ENCODE measurements at places on chromosomes 16 and 17.

DNA sequence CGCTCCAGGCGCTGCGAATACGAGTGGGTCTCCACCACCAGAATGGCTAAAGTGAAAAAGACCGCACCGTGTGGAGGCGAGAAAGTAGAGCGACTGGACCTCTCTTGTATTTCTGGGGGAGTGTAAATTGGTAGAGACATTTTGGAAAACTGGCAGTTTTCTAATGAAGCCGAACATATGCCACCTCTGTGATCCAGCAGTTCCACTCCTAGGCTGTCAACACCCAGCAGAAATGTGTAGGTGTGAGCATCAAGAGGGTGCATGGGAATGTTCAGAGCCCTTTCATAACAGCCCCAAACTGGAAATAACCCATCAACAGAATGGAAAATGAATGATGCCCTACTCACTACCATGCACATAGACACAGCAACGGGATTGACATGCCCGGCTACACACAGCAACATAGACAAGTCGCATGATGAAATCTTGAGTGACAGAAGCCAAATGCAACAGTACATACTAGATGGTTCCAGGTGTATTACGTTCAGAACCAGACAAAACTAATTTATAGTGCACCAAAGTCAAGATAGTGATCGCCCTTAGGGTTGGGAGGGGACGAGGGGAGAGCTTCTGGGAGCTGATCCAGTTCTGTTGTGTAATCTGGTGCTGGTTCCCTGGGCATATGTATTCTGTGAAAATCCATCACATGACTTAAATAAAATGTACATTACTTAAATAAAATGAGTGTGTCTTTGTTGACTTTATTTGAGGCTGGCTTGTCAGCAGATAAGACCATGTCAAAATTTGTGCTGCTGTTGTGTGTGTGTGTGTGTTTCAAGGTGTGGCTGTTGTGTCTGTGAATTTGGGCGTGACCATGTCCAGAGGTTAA lies 877 bp upstream of the BCL7C start:
- no peak for DNase-seq

DNA sequence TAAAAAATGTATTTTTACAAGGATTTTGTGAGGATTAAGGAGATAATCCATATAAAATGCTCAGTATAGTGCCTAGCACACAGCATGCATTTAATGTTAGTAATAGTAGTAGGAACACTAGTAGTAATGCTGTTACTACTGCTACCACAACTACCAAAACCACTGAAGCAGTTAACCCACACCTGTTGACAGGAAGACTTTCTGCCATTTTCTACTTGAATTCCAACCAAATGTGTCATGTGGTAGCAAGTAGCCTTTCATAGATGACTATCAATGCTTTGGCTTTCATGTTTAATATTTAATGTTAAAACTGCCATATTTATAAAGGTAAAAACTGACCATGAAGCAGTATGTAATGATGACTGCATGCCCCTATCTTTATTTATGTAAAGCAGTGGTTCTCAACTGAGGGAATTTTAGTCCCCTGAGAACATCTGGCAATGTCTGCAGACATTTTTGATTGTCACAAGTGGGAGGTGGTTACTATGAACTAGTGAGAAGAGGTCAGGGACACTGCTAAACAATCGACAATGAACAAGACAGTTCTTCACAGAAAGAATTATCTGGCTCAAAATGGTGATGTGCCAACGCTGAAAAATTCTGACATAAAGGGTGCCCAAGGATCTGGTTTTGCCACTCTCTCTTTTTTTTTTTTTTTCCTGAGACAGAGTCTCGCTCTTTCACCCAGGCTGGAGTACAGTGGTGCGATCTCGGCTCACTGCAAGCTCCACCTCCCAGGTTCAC lies 89.4 kb downstream of the ITFG1 start:
- DNase-seq: no peak

GRCh38 chr16:11205065-11205699 lies 50.8 kb downstream of the SOCS1 start:
- no peak for DNase-seq

DNA sequence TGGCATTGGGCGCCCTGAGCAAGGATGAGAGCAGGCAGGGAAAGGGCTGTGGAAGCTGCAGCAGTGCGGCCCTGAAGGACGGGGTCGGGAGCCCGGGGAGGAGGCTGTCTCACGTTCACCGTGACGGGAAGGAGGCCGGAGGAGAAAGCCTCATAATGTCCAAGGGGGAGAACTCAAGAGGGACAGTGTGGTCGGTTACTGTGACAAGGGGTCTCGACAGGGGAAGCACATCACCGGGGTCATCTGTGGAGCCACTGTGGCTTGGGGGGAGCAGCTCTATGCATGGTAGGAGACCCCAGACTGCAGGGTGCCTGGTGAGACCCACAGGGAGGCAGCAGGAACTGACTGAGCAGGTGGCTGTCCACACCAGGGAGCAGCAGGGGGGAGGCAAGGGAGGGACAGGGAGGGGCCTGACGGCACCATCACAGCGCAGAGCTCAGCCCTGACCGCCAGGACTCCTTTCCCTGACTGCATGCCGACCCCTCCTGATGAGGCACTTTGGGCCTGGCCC lies 154.6 kb upstream of the CHMP6 start:
- no peak for DNase-seq

DNA sequence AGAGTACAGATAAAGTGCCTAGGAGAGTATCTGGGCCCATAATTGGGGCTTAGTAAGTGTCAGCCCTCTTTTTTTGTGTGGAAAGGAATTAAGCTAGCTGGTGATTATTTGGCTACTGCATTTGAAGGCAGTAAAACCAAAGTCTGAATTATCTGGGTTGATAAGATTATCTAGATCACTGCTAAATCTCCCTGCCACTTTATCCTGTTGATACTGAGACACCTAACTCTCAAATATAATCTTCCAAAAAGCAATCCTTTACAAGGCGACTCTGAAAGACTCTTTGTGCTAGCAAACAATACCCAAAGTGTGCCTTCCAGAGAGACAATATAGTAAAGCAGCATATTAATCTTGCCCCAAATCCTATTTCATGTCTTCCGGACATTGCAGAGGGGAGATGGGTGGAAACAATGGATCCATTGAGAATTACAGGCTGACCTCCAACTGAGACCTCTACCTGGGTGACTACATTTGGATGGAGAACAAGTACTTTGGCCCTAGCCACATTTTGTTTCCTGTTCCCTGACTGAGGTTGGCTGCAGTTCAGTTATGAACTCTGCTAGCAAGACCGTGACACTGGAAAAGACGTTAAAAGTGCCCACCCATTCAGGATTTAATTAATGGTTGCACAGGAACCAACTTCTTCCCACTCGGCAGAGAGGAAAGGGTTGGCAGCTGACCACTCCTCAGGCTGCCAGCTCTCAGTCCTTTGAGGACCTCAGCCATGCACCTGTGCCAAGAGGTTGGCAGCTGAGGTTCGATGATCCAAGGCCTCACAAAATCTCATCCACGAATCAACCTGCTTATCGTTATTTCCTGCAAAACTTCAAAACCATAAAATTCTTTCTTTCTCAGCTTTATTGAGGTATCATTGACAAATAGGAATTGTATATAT lies 72.6 kb downstream of the SYCE1L start:
- no peak for DNase-seq

DNA sequence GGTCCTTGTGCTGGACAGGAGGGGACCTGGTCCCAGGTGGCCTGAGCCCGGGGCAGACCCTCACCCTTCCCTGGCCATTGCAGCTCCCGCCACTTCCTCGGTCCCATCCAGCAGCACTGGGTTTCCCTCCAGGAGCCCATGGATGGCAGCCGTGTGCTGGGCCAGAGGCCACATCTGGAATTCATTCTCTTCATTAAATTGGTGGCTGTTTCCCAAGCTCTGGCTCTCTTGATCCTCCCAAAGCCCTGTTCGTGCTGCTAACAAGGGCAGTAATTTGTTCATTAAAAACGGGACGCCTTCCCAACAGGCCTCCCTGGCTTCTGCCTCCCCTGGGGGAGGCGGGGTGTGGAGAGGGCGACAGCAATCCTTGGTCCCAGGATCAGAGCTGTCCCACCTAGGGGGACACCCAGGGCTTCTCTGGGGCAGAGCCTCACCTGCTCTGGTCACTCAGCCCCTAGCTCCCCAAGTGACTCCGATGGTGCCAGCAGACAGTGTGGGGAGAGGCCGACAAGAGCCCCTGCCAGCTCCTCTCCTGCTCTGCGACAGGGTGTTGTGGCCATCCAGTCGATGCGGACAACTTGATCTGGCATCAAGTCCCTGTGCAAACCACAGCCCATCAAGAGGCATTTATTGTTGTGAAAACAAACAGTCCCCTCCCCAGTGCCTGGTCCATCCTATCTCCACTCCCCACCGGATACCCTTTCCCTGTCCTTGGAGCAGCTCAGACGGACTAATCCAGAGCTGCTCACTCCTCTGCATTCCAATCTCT lies 44.0 kb downstream of the SDK2 start:
- no peak for DNase-seq

DNA sequence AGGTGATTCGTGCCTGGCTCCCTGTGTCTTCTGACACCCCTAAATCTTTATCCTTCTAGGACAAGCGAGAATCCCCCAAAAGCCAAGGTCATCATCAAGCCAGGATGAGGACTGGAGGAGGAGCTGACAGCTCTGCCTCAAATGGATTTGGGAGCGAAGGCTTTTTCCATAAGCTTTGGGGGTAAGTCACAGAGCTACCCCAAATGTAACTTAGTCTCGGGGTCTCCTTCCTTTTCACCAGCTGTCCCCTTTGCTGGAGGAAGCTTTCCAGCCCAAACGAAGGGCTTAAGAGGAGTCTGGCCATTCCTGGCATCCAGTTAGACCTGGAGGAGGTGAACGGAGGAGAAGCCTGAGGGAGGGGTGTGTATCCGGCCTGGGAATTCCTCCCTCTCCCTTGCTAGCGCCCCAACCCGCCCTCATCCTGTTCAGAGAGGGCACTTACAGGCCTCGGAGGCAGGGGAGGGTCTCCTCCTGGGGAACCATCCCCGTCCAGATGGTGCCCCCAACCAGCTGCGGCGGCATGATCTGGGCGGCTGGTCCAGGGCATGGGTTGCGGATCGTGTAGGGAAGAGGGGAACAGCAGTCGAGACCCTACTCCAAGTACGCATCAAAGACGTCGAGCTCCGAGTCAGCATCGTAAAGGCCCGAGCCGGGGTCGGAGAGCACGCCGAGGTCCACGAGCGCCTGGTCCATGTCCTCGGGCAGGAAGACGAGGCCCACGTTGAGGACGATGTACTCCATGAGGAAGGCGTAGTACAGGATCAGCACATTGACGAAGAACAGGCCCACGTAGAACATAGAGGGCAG lies 938 bp downstream of the DEXI start:
- no peak for DNase-seq

- no peak for DNase-seq
Measured at GRCh38 chr16:55144651-55145050, 179.4 kb upstream of the IRX6 start.

DNA sequence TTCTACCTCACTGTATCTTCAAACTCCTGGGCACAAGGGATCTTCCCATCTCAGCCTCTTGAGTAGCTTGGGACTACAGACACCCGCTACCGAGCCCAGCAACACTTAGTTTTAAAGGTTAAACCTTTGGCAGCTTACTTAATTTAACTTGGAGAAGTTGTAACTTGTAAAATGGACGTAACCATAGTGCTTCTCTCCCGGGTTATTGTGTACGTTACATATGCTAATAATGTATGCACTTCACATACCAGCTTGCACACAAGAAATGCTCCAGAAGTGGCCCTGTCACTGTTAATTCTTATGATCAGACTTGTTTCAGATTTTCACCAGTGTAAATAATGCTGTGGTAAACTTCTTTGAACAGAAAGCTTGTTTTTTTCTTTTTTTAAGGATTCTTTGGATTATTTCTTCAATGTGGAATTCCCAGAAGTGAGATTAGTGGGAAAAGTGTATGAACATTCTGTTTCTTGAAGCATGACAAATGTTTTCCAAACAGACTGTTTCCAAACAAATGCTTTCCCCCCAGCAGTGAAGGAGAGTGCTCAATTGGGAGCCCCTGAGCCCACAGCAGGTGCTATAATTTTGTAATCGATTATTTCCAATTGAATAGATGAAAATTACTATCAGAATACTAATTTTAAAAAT lies 61.5 kb downstream of the EPN2 start:
- DNase-seq: no peak

DNA sequence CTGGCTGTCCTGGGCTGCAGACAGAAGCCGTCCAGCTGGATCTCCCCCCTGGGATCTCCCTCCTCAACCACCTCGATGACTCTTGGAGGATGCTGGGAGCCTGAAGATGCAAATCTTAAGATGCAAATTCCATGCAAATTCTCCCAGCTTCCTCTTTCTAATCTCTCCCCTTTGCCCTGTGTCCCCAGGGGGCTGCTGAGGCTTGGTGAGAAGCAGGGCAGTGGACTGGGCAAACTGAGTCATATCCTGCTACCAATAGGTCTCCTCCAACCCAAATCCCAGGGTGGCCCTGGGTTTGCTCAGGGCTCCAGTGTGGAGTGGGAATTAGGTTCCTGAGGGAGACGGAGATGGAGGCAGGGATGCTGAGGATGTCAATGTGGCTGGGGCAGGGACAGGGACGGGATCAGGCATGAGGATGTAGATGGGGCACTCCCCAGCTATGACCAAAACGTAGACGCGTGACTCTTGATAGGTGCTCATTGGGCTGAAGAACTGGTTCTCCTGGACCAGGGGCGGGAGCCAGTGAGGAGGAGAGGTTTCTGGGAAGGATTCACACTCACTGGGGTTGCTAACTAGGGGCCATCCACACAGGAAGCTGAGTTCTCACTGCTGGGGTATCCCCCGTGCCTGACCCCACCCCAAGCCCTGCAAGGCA lies 3.6 kb upstream of the ALOX12B start:
- no peak for DNase-seq

GRCh38 chr17:51739245-51739886 lies 419.1 kb downstream of the CA10 start:
- DNase-seq: no peak

DNA sequence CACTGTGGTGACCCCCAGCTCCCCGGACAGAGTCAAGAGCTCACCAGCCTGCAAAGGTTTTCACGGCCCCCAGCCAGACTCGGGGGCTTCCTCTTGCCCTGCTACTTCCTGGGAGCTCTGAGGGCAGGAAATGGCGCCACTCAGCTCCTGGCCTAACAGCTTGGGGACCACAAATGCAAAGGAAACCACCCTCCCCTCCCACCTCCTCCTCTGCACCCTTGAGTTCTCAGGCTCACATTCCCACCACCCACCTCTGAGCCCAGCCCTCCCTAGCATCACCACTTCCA lies 375 bp upstream of the SPN start:
- DNase-seq: peak; percentile 45

GRCh38 chr16:56964243-56965148 lies 2.7 kb downstream of the CETP start:
- DNase-seq: peak; percentile 89

All from activated T-helper 1 cell treated with anti-CD3 and anti-CD28 coated beads, Interleukin-12 subunit alpha, Interleukin-12 subunit beta, Interleukin-2, Interleukin-4 antibody, amounts not matched to agents 30 ng/mL and 10 ng/mL and 1 ng/mL, durations not matched to agents 14 hours and 24 hours and 36 hours (primary cell).